ENCODE measurements at places on chromosomes 2 and 18.

DNA sequence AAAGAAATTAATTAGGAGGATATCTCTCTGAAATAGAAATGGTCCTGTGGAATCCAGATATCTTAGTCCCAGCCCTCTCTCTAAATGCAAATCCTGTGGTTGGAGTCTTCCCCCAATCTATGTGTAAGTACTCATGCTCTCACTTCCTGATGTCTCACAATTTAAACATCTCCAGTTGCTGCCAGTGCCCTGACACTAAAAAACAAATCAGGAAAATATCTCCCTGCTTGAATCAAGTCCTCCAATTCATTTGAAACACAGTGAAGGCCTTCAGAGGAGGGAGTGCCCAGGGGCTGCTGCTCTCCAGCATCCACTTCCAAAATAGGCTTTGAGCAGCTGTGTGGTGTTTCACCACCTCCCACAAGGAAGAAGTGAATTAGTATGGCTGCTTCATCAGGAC, 413.8 kb downstream of the RAD51AP2 start:
- DNase-seq: no peak

DNA sequence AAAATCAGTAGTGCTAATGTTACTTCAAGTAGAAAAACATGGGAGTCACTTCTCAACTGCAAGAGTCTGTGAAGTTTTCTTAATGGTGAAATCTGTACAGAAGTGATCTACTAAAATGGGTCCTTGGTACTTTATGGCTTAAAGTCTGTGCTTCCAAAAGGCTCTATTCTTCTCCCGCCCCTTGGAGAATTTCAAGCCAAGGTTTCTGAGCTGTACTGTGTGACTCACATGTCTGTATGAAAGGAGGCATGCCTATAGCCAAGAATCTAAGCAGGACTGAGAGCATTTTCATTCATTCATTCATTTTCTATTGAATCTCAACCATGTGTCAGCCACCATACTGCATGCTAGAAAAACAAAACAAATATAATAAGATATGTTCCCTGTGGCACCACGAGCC, 19.8 kb upstream of the DDX18 start:
- DNase-seq: no peak

GRCh38 chr2:133453032-133453431, 115.2 kb downstream of the NCKAP5 start:
- no peak for DNase-seq

GRCh38 chr18:71329114-71329513, 1040.3 kb downstream of the SOCS6 start:
- DNase-seq: no peak

- DNase-seq: no peak
Measured at GRCh38 chr2:70024284-70024683, 62.9 kb upstream of the ASPRV1 start.

GRCh38 chr2:158184556-158185343, 83.1 kb downstream of the UPP2 start:
- DNase-seq: no peak

DNA sequence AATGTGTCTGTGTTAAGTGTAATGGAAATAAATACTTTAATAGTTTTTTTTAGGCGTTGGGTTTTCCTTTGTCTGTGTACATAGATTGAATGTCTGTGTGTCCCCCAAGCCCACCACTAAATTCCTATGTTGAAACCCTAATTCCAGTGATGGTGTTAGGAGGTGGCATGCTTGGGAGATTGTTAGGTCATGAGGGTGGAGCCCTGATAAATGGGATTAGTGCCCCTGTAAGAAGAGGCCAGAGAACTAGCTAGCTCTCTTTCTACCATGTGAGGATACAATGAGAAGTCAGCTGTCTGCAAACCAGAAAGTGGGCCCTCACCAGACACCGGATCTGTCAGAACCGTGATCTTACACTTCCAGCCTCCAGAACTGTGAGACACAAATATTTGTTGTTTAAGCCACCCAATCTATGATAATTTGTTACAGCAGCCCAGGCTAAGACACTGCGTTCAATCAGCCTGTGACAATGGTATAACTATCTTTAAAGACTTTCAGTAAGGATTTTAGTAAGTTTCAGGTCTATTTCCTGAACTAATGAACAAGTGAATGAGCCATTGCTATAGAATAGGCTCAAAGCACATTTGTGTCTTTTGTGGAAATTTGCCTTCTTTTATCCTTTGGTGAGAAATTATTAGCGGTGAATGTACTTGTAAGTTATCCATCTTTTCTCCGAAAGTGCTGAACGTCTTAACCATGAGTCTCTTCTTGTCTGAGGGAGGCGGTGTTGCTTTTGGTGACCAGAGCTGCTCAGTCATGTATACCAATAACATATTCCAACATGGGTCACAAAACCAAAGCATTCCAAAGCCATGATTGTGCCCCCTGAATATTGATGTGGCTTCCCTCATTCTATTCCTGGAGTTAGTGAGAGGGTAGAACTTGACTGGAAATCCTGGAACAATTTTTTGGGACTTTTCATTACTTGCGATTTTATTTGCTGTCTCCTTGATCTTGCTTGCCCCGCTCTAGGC, 29.6 kb upstream of the IL1R1 start:
- DNase-seq: no peak

- DNase-seq: no peak
Measured at GRCh38 chr2:199697469-199697868, 153.5 kb downstream of the FTCDNL1 start.

DNA sequence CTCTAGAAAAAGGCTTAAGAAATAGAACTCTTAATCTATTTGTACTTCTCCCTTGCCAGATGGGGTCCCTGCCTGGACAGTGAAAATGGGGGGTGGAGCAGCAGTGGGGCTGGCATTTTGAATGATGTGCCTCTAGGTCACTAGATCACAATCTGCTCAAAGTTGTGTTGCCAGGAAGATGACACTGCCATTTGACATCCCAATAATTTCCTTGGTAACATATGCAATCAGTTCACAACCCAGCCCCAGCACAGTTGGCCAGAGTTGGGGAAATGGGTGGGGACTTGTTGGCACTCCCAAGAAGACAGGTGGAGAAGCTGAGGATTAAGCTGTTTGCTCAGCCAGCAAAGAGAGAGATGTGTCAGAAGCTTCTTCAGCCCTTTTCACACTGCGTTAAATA, 558.3 kb upstream of the KLHL29 start:
- DNase-seq: no peak

GRCh38 chr2:136212426-136213378, 94.8 kb upstream of the CXCR4 start:
- no peak for DNase-seq

- DNase-seq: peak; percentile 27
Measured at GRCh38 chr2:151860613-151861146, 32.5 kb upstream of the ARL5A start.

GRCh38 chr2:7951490-7951889, 730.4 kb upstream of the ID2 start:
- no peak for DNase-seq

DNA sequence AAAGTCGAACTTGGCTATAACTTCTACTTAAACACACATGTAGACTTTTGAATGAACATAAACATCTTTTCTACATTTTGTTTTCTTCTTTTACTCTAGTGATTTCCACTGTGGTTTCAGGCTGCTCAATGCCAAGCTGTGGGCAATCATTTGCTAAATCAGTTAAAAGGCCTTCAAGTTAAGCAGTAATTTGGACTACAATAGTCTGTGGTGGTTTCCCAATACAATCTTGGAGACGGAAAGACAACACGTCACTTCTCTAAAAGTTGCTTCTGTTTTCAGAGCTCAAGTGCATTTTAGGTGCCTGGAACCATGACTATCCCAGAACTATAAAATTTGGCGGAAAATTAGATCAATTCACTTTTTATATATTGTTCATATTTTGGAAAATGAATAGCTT, 69.4 kb downstream of the TXNL1 start:
- no peak for DNase-seq

- no peak for DNase-seq
Measured at GRCh38 chr2:13114391-13114790, 397.7 kb downstream of the TRIB2 start.

GRCh38 chr2:175282886-175283285, 101.4 kb upstream of the ATP5MC3 start:
- no peak for DNase-seq

GRCh38 chr2:85534099-85534498, 4.9 kb upstream of the MAT2A start:
- DNase-seq: no peak

DNA sequence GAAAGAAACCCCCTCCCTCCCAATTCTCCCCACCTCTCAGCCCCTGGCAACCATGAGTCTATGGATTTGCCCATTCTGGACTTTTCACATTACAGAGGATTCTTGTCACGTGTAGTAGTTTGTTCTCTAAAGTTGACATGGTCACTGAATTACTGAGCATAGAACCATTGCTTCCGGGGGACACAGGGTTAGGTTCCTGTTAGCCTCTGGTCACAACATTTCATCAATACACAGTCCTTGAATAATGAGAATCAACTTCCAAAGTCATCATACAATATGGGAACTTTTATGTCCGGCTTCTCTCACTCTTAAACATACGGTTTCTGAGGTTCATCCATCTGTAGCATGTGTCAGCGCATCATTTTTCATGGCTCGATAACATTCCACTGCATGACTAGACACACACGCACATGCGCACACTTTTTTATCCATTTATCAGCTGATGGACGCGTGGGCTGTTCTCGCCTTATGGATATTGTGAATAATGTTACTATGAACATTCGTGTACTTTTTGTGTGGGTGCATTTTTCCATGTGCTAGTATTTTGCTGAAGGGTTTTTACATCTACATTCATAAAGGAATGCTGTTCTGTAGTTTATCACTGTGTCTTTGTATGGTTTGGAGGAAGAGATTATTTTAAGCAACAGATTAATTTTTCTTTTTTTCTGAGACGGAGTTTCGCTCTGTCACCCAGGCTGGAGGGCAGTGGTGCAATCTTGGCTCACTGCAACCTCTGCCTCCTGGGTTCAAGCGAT, 48.1 kb downstream of the PARD6G start:
- no peak for DNase-seq

- no peak for DNase-seq
Measured at GRCh38 chr2:943821-944220, 6.8 kb upstream of the SNTG2 start.

All from NCI-H1417 treated with DMSO at 0.1 percent for 48 hours (cell line).